KBM-7 (cell line): ENCODE measurements at places on chromosomes 12 and 14.

GRCh38 chr14:46999661-47000060 lies 348.1 kb upstream of the RPL10L start:
- no peak for DNase-seq

DNA sequence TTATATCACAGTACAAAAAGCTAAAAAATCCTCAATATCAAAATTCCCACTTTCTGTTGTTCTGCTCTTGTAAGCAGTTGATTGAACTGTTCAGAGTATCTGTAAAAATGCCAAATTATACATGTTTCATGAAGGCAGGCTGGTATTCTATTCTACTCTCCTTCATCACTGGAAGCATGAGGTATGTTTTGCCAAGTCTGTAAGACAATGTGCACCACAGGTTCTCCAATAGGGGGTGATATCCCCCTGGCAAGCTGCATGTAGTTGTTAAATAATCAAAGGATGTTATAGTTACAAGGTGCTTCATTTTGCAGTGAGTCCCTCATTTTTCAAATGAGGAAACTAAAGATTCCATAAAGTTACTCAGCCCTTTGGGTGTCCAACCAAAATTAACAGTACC lies 15.1 kb upstream of the NEK9 start:
- peak; percentile 53 for DNase-seq

DNA sequence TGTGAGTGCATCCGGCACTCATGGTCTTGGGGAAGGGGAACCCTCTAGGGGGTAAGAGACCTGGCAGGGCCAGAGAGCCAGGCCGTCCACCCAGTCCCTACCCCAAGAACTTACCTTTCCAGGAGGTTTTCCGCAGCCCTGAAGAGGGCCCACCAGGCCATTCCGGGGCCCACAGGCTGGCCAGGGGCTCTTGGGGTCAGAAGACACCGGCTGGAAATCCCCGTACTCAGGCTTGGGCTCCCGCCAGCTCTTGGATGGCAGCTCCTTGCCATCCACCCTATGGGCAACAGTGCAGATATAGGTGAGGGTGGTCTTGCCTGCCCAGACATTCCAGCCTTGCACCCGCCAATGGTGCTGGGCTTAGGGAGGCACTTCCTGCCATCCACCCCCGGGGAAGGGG lies 34.6 kb downstream of the NCKAP5L start:
- DNase-seq, result no peak

DNA sequence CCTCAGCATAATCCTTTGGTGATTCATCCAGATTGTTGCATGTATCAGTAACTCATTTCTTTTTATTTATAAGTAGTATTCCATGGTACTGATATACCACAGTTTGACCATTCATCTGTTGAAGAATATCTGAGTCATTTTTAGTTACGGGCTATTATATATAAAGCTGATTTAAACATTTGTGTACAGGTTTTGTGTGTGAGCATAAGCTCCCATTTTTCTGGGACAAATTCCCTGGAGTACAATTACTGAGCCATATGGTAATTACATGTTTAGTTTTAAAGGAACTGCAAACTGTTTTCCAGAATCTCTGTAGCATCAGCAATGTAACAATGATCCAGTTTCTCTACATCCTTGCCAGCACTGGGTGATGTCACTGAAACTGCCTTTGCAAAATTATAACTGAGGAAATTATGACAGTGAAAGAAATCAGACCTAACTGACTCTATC lies 236.2 kb upstream of the KRR1 start:
- DNase-seq, result no peak

GRCh38 chr12:69610729-69611128 lies at the start of gene LRRC10:
LRRC10 (minus strand) TSS chr12:69610907; CDS start chr12:69610838, 69 bp downstream.
- no peak for DNase-seq

- peak; percentile 24 for DNase-seq
Measured at GRCh38 chr12:102824218-102824835, 92.7 kb downstream of the PAH start.

GRCh38 chr12:20351406-20351805 lies 16.9 kb upstream of the PDE3A start:
- DNase-seq, result no peak

- DNase-seq, result no peak
Measured at GRCh38 chr14:54772451-54772881, 130.2 kb downstream of the GCH1 start.

- no peak for DNase-seq
Measured at GRCh38 chr14:64636980-64637429, 67.2 kb upstream of the PLEKHG3 start.

DNA sequence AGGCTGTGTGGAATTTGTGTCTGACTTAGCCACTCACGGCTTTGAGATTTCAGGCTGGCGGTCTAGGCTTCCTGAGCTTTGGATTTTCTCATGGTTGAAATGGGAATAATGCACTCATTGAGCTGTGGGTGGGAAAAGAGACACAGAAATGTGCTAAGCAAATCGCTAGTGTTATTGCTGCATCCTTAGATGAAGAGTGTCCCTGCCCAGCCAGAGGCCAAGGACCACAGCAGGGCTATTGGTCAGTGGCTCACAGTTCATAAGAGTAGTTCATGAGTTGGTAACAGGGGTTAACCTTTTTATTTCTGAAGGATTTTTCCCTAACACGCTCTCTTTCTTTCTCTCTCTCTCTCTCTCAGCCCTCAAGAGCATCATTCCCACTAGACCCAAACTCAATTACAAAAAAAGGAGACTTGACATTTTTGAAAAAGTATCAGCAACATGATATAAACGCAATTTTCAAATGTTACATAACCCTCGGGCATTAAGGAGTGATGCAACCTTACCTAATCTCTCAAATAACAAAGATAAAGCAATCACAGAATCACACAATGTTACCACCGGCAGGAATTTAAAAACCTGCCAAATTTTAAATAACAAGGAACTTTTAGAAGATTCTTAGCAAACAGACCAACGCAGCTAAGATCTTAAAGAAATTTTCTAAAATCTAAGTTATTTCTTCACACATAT lies 36.7 kb upstream of the RMST start:
- DNase-seq, result no peak

DNA sequence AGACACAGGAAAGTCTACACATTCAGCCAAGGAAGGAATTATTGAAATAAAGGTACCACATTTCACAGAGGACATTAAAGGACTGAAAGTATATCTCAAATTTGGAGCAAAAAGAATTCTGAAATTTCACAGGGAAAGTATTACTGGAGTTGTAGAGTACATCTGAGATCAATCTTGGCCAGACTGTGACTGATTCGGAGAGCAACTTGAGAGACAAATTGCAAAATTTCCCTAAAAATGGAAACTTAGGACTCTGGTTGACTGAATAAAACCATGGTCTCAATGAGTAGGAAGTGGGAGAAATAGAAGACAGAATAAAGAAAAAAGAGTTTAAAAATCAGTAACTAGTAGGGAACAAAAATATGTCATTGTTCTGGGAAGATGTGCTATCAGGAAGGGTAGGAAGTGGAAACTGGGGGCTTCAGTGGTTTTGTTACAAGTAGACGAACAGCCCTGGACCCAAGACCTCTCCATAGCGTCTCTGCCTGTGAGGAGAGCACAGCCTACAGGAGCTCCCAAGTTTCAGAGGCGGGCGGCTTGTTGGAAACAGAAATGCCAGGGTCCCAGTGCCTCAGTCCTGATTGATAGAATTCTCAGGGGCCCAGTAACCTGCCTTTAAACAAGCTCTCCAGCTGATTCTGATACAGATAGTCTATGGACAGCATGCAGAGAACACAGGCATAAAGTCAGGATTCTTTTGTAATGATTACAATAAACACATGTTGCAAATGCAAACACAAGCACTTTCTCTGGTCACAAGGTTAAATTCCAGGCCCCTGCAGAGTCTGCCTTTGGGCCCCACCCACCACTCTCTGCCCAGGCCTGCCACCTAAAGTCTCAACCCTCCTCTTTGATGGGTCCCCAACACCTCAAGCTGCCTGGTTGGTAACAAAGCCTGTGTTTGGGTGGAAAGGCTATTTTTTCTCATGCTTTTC lies 63.1 kb downstream of the BBS10 start:
- no peak for DNase-seq

- DNase-seq, result no peak
Measured at GRCh38 chr12:56763753-56764657, 881 bp downstream of the HSD17B6 start.

- DNase-seq, result no peak
Measured at GRCh38 chr12:71649401-71649800, 14.2 kb downstream of the ZFC3H1 start.

- DNase-seq, result no peak
Measured at GRCh38 chr14:47959740-47960139, 284.3 kb upstream of the MDGA2 start.
